ENCODE measurements at places on chromosomes 6 and 20.

- DNase-seq = no peak
Observed at GRCh38 chr20:53929974-53930650, 140.3 kb downstream of the BCAS1 start.

- DNase-seq = no peak
Observed at GRCh38 chr6:125963817-125964216, 7.2 kb downstream of the HINT3 start.

DNA sequence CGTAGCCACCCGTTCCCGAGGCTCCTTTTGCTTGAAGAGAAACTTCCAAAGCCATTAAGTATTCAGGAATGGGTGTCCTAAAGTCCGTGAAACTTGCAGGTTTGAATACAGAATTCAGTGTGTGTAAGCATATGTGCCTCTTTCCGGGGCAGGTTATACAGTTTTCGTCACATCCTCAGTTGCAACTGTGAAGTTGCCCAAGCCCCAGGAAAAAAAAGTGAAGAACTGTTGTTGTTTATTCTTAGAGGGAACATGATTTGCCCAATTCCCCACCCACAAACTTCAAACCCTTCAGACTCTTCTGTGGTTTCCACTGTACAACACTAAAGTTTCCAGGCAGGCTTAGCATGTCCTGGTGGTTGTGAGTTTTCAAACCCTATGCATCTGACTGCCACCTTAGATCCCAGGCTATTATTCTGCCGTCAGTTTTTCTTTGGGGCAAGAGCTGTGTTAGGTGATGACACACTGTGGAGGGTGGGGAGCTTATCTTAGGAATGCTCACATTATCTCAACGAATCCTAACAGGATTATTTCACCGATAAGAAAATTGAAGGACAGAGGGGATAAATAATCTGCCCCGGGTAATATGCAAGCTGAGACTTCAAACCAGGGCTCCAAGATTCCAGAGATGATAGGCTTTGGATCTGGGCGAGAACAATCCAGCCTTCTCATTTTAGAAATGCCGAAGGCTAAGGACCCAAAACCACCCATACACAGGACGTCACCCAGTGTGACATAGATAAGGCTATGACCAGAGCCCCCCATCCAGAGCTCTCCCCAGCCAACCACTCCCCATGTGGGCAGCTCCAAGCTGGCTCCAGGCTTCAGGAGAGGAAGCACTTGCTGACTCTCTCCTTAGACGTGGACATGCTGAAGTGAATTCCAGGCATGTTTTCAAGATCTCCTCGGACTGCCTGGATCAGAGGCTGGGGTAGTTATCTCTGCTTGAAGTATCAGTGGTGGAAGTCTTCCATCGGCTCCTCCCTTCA lies 81.7 kb upstream of the AFDN start:
- no peak for DNase-seq

DNA sequence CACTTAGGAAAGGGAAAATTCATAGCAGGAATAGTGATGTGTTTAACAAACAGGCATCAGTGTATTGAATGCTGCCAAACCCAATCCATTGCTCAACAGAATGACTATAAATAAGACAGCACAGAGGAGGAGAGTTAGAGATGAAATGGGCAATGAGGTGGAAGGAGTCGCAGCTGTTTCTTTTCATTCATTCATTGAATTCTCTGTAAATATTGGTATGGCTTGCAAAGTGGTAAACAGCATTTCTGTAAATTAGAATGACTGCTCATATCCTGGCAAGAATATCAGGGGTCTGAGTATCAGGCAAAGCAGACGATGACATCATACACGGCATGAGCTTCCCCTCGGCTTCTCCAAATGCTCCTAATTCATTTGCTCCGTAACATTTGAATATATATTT lies 703.6 kb upstream of the SLC35B3 start:
- DNase-seq = no peak

GRCh38 chr6:13787137-13787536 lies 27.2 kb downstream of the MCUR1 start:
- no peak for DNase-seq

- DNase-seq = no peak
Observed at GRCh38 chr6:18368277-18369105, 18.7 kb upstream of the RNF144B start.

DNA sequence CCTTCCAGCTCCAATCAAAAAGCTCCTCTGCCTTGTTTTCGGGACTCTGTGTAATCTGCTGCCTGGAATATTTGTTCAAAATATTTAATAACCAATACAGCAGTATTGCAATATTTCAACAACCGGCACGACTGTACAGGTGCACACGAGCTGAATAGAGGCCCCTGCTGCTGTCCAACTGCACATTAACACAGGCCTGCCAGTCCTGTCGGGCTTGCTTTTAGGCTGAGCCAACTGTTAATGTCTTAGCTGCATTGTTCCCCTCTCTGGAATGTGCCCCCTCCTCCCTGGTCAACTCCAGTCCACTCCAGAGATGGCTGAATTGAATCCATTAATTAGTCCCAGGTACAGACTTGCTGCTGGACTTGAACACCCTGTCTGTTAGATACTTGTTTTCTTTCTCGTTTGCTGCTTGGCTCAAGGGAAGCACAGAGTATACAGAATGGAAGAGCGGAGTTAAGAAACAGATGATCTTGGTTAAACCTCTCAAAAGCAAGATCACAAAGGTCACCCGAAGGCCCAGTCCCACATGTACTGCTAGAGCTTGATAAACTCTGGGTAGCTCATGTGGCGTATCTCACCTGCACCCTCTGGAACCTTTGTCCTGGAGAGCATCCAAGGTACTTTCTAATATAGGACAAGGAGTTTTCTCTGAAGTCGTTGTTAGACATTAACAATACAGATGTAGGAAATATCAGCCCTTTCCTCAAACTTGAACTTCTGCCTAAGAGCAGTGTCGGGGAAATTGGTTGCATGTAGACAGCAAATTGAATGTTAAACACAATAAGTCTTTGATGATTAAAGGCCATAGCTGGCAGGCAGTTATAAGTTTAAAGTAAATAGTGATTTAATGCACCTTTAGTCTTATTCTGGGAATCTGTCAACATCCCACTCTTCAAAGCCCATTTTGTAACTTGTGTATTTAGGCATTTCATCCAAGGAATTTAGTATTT lies 31.9 kb downstream of the SHLD1 start:
- no peak for DNase-seq

DNA sequence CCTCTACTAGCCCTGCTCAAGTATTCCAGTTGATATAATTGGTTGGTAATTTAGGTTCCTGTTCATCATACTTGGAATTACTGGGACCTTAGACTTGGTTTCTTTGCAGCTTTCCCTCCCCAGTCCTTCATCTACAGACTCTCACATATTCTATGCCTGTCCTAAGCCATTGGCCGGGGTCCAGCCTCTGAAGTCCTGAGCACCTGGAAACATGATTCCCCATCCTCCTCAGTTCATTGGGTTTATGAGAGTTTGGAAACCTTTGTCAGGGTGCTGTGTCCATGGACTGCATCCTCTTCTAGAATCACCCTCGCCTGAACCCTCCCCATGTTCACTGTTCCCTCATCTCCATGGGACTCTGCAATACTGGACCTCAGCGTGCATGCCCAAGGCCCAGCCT lies 8.8 kb downstream of the GSTA2 start:
- DNase-seq = no peak

DNA sequence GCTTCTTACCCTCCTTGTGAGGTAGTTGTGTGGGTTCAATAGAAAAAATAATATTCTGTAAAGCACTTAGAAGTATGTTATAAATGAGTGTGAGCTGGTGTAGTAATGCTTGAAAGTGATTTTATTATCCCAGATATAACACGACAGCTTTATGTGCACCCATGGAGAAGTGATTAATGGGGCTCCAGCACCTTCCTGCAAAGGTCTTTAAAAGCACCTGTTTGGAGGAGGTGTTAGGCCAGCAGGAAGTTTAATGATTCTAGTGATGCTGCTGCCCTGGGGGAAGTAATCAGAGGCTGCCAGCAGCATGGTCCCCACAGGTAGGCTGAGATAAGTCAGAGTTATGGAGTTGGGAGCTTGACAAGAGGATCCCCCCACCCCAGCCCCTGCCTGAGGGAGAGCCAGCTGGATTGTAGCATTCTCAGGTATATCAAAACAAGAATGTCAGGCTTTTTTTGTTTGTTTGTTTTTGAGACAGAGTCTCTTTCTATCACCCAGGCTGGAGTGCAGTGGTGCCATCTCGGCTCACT lies 166.3 kb downstream of the PHACTR1 start:
- DNase-seq = no peak

DNA sequence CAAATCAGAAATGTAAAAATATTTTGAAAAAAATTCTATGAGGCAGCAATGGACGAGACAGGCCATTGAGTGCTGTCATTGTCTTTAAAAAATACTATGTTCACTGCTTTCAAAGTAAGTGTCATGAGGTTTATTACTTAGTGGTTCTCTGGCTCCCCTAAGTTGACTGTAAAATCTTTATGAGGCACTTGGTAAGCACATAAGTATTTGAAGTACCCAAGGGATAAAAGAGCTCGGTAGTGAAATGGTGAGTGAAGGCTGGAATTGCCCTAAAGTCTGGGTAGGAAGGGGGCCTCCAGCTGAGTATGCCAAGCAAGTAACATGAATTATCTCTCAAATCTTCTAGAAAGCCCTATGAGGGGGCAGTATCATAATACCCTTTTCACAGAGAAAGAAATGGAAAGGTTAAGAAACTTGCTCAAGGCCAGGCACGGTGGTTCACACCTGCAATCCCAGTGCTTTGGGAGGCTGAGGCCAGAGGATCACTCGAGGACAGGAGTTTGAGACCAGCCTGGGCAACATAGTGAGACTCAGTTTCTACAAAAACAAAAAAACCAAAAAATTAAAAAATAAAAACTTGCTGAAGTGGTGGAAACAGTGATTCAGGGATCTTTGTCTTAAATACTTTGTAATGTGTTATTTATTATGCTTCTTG lies 5.5 kb upstream of the CTCFL start:
- no peak for DNase-seq

DNA sequence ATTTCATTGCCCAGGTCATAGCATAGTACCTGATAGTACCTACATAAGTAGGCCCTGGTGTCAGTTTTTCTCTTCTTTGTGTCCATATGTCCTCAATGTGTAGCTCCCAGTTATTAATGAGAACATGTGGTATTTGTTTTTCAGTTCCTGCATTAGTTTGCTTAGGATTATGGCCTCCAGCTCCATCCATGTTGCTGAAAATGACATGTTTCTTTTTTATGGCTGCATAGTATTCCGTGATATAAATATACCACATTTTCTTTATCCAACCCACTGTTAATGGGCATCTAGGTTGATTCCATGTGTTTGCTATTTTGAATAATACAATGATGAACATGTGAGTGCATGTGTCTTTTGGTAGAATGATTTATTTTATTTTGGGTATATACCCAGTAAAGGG lies 641.6 kb downstream of the RFPL4B start:
- DNase-seq = no peak

GRCh38 chr6:28988536-28989311 lies 16.4 kb downstream of the ZNF311 start:
- peak; percentile 45 for DNase-seq

DNA sequence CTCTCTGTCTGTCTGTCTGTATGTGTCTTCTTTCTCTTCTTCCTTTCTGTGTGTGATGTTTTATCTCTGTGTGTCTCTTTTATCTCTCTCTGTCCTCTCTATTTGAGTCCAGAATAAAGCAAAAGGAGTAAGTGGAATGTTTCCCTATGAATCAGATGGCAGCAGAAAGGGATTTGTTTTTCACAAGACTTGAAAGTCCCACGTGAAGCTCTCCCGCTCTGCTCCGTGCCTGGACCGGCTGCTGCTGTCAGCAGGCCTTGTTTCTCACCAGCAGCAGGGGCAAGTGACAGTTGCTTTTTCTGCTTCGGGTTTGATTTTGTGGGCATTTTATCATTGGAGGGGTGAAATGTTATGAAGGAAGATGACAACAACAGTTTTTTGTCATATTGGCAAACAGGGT lies 212.7 kb downstream of the PACRG start:
- DNase-seq = no peak

- DNase-seq = no peak
Observed at GRCh38 chr6:53627391-53628218, 38.0 kb downstream of the KLHL31 start.

DNA sequence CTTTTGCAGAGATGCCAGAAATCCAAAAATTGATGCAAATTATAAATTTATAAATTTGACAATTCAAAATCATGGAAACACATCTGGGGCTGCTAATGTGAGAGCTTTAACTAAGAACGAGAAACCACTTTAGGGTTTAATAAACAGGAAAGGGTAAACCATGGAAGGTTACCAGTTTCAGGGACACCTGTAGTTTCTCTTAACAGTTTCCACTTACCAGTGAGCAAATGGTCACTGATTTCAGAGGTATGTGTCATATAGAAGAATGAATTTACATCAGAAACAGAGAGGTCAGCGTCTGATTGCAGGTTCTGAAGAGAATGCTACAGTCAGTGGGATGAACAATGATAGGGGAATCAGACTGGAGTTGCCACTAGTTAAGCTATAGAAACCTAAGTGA lies 24.8 kb upstream of the PCSK2 start:
- no peak for DNase-seq

GRCh38 chr6:134195164-134195906 lies 122.6 kb downstream of the SGK1 start:
- no peak for DNase-seq

DNA sequence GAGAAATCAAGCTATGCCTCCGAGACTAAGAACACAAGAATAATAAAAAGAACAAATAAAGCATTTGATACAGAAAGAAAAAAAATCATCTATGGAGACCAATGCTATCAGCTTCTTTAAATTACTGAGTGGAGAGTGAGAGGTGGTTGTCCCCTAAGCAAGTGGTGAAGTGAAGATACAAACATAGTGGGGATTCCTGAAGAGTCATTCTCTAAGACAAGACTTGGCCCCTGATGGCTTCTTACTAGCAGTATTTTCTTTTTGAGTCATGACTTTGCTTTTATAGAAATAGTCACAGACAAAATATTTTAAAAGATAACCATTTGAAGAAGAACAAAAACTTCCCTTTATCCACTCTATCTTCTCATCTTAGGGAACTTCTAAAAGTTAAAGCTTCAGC lies 261.4 kb upstream of the PRDM1 start:
- DNase-seq = no peak

DNA sequence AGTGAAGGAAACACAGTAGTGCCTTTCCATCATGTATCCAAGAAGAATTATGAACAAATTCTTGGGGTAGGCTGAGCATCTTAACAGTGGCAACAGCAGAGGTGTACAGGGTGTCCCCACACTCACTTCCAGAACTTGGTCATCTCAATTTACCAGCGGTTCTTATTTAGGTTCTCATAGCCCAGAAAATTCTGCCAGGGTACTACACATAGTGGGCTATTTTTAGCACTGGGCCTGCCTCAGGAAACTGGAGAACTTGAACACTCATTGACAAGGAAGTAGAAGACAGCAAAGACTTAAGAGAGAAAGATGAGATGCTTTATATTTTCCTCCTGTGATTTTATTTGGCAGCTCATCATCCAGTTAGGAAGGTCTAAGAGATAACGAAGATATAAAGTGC lies 71.8 kb upstream of the PHIP start:
- DNase-seq = no peak

DNA sequence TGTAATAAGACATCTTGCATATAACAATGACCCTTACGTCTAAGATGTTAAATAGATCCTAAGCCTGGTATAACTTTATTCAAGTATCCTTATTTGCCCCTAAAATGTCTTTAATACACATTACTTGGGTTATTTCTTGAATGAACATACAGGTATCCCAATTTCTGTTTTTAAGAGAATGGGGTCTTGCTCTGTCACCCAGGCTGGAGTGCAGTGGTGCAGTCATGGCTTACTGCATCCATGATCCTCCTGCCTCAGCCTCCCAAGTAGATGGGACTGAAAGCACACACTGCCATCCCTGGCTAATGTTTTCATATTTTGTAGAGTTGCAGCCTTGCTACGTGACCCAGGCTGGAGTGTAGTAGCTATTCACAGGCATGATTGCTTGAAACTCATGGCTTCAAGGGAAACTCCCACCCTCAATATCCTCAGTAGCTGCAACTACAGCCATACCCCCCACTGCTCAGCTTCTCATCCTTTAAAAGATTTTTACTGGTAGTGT lies 10.4 kb upstream of the ZNFX1 start:
- no peak for DNase-seq
